ENCODE measurements at places on chromosomes 3 and 15. TPM values are rescaled to one million over a fixed set of nuclear protein-coding genes. Genes with fewer than 3 reads are reported as not detected.

DNA sequence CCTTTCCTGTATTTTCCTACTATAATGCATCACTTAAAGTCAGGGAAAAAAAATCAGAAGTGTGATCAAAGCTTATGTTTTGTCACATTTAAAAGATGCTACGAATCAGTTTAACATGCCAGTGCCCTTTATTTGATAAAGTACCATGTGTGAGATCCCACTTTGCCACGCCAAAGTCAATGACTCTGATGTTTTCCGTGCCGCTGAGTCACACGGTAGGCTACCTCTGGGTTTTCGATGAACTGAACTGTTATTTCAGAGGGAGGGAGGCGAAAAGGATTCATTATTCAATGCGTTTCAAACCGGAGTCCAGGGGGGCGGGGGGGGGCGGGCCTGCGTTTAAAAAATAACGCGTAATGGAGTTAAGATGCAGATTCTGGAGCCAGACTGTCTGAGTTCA lies 203.0 kb downstream of the ABHD5 start:
- DNase-seq: no peak

GRCh38 chr15:39391230-39391629 lies 189.6 kb upstream of the THBS1 start:
- DNase-seq: no peak

GRCh38 chr15:60396100-60396499 lies 1.7 kb downstream of the ANXA2 start:
- no peak for DNase-seq

DNA sequence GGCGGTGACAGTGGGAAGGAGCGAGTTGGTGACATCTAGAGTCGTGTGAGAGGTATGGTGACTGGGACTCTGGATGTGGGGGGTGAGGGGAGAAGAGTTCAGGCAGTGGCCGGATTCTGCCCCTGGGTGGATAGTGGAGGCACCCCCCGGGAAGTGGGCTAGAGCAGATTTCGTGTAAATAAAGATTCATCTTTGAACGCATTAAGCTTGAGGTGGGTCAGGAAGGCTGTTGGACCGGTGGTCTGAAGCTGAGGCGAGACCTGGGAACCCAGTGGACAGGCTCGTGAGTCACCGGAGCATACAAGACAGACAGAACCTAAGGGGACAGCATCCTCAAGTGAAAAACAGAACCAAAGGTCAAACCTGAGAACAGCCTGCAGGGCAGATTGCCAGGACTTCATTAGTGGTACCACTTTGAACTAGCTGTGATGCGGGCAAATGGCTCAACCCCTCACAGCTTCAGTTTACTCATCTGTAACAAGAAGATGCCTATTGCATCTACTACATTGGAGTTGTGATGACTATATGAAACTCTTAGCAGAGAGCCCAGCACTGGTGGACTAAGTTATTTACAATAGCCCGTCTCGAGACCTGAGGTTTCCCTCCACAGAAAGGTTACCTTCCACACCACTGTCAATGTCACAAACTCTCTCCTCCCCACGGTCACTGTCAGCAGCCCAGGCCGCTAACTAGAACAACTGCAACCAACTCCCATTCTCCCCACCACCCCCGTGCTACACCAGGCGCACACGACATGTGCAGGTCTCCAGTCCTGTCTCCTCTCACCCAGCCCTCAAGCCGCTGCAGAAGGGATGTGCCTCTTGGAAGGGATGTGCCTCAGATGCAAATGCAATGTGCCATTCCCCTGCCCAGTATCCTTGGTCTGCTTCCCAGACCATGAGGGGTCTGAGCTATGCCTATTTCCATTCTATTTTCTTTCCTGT lies 901 bp upstream of the CLN6 start:
- DNase-seq: no peak

DNA sequence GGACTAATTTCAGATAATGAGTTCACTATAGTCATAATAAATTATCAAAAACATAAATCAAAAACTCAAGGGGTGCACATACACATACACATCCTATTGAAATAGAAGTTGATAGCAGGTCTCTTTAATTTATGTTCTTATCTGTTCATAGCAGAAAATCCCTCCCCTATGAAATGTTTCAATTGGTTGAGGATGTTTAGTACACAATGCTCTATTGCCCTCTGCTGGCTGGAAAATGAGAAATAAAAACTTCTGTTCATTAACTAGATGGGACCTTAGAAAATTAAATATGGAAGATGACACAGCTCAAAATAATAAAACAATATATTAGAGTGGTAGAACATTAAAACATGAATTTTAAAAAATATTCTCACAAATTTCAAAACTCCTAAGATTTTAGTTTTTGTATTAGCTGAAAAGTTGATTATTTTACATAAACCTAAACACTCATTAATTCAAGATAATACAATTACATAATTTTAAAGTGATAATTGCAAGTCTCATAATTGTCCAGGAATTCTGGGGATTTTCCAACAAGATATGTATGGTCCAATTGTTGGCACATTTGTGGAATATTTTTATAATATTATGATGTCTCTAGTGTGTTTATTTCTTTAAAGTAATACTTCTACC lies 735.0 kb downstream of the ROBO1 start:
- no peak for DNase-seq

- DNase-seq: no peak
Measured at GRCh38 chr3:50427217-50427616, 67.9 kb upstream of the TMEM115 start.

DNA sequence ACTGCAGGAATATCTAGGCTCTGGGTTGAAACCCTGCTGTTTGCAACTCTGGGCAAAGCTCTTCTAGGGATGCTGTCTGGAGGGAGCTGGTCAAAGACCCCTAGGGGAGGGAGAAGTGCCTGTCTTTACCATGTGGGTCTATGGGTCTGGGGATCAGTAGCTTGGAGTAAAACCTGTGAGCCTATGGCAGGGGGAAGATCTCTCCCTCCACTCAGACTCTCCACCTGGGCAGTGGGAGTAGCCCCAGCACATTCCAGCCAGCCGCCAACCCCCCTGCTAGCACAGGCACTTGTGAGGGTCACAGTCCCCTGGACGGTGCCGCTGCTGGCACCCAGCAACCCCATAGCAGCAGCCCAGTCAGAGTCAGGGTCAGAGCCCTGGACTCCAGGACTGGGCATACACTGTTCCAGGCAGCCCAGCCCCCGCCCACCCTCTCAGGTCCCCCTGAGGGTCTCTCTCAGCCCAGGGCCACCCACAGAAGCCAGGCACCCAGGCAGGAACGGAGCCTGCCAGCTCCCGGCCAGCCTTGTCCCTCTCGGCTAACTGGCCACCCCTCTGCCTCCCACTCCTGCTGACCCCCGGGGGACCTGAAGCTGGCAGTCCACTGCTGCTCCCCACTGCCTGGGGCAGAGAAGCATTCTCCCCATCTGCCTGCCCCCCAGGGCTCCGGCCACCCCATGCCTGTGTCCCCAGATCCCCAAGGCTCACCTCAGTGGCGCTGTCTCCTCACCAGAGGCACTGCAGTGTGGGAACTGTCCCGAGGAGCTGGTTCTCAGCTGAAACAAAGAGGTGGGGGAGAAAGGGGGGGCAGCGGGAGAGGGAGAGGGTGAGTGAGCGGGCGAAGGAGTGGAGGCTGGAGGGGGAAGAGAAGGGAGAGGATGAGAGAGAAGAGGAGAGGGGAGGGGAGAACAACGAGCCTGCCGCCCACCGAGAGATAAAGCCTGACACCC lies 10.8 kb downstream of the GLYCTK start:
- no peak for DNase-seq

DNA sequence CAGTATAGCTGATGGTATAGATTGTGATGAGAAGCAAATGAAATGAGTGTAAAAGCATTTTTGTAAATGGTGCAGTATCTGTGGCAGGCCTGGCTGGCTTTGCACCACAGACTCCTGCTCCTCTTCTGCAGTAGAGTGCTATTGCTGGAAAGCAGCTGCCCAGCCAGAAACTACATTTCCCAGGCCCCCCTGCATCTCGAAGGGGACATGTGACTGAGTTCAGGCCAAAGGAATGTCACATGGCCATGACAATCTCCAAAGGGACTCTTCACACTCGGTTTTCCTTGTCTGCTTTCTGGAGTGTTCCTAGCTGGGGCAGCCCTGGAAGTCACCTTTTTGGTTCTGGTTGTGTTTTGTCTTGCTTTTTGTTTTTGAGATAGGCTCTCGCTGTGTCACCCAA lies 277.1 kb downstream of the SUCLG2 start:
- DNase-seq: no peak

Gene SPTBN5
- 1.5 TPM for total RNA-seq

Gene ZNF609
- 16.0 TPM for total RNA-seq

Gene C3orf22
- not detected for total RNA-seq

Gene RBMS3
- total RNA-seq: 65.8 TPM

Gene SLC12A1
- total RNA-seq: not detected

Gene FAM81A
- not detected for total RNA-seq

All from ascending aorta (tissue), 2 donors.